Stimulated activated CD8-positive, alpha-beta memory T cell treated with anti-CD3 and anti-CD28 coated beads, Interleukin-4, amount 100 ng/mL, for 1 hour (primary cell): ENCODE measurements at places on chromosomes 3 and 15.

DNA sequence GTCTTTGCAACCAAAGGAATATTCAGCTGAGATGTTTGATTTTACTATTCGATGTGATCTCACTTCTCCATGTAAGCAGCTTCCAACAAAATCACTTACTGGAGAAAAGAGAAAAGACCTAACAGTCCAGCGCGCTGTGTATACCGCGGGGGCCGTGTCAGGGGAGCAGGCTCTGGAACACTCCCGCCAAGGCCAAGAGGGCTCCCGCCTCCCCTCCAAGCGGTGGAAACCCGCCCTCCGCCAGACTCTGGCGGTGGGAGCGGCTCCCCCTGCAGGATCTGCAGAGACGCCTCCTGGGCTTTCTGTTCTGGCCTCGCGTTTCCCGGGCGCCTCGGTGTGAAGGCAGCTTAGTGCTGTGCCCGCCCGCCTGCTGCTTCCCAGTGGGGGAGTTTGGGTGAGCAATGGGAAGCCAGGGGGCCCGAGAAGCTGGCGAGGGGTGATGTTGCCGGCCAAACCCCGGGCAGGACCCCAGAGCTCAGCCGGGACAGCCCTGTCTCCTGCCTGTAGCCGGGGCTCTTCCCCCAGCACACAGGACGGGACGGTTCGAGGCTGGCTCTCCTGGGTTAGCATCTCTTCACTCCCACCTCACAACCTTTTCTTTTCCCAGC, 36.3 kb downstream of the CHST14 start:
- DNase-seq, result no peak

GRCh38 chr15:90035095-90035839, 34.1 kb downstream of the ZNF710 start:
- DNase-seq, result no peak

DNA sequence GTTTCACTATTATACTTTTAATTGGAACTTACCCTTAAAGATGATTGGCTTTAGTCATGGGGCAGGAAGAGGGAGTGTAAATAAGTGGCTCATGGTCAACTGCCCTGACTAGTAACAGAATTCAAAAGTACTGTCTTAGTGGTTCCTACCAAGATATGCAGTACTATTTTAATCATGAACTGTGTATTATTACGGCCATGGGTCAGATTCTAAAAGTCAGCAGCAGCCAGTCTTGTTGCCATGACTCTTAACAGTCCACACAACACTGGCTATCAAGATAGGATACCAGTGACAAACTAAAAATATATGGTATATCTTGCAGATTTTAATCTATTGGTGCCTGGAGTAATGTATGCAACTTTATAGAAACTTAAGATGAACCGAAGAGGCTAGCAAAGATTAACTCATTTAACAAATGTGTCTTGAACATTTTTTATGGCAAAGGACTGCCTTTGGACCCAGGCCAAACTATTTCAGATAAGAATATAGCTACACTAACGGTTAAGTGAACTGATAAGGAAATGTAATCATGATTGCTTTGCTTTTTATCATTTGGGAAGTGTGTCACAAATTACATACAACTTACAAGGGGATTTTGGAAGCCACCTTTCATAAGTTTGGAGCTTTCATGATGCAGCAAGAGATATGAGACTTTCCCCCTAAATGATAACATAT, 163.7 kb downstream of the TCF12 start:
- no peak for DNase-seq

DNA sequence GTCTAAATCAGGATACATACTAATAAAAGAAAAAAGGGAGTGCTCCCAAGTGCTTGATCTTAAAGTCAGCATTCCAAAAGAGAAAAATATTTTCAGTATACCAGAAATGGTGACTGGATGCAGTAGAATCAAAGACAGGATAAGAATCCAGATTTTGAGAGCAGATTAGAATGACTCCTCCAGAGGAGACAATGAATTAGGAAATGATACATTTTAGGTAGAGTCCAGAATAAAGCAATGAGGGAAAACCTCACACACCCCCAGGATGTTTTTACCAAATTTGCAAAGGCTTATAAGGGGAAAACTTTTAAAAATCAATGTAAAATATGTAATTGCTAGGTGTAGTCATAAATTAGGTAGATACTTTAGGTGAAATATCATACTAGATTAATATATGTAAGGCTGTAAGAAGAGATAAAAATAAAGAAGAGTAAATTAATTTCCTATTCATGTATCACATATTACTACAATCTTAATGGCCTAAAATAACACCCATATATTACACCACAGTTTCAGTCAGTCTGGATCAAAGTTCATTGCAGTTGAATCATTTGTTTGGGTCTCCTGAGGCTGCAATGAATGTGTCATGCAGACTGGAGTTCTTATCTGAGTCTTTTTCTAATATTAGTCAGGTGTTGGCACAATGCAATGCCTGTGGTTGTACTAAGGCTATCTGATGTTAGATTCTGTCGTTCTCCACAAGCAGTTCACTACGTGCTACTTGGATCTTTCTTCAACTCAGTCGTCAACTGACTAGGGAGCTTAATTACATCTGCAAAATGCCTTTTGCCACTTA, 547.8 kb upstream of the EPHA6 start:
- no peak for DNase-seq

DNA sequence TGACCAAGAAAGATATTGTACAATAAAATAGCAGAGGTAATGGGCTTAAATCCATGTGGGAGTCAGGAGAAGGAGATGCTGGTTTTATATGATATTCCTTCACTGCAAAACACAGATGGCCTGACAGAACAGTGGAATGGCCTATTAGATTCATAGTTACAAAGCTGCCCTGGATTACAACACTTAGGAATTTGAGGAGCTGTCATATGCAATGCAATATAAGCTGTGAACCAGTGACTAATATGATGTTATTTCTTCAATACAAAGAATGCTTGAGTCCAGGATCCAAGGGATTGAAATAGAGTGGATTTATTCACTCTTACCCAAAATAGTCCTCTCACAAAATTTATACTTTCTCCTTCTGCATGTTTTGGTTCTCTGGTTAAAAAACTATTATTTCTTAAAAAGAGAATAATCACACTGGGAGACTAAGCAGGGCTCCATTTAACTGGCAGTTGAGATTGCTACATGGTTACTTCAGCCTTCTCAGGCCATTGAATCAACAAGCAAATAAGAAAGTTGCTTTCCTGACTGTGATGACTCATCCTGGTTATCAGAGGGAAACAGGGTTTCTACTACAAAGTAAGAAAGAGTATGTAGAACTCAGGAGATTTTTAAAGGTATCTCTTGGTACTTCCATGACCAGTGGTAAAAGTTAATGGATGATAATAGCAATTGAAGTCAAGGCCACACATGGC, 79.8 kb upstream of the ZPLD1 start:
- DNase-seq, result no peak

DNA sequence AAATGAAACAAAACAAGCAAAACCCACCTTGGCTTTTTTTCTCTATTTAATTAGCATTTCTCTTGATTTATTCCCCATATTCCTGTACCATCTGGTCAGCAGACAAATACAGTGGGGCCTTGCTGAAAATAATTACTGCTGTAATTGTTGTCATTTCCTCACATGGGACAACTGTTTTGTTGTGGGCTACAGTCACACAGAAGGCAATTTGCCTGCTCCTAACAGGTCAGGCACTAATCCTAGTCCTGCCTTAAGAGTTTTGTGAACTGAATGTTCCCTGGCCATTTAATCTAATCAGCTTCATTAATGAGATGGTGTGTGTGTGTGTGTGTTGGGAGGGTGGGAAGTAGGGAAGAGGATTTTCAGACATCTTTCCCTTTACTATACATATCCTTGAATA, 11.6 kb downstream of the TRPC1 start:
- DNase-seq, result no peak

GRCh38 chr3:181998828-181999227, 287.1 kb downstream of the SOX2 start:
- no peak for DNase-seq

- DNase-seq, result no peak
Measured at GRCh38 chr3:103968751-103969150, 1398.0 kb upstream of the ALCAM start.

- DNase-seq, result peak; percentile 32
Measured at GRCh38 chr3:185983495-185984141, 45.8 kb upstream of the TRA2B start.

- DNase-seq, result no peak
Measured at GRCh38 chr3:132245552-132246142, 71.6 kb upstream of the ACP3 start.

DNA sequence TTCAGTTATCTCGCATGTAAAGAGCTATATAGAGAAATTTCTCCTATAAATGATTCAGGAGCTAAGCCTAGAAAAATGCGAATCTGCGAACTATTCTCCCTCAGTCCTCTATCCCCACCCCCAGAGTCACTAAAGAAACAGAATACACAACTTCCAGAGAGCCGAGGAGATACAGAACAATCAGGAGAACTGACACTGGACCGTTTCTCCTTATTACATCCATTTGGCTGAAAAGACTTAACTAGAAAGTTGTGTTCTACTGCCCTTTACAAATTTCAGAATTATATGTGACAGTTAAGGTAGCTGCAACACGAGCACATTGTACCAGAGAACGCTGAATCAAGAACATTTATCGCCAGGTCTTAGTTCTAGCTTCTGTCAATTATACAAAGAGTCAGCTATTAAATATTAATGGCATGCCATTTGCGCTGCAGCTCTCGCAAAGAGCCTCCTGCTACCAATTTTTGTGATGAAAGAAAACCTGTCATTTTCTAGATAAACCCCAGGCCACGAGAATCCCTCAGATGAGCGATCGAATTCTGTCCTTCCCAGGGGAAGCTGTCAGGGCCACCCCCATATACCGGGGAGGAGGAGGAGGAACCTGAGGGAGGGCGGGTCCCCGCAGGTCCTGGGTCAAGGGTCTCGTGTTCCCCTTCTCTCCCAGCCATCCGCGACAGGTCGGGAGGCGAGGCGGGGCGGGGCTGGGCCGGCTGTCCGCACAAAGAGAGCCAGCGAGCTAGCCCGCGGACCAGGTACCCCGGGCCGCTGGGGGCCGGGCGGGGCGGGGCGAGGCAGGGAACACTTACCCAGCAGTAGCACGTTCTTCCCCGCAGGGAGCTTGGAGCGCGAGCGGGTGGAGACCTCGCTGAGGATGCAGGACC, 878 bp downstream of the DYNC1LI1 start:
- DNase-seq, result peak; percentile 5

DNA sequence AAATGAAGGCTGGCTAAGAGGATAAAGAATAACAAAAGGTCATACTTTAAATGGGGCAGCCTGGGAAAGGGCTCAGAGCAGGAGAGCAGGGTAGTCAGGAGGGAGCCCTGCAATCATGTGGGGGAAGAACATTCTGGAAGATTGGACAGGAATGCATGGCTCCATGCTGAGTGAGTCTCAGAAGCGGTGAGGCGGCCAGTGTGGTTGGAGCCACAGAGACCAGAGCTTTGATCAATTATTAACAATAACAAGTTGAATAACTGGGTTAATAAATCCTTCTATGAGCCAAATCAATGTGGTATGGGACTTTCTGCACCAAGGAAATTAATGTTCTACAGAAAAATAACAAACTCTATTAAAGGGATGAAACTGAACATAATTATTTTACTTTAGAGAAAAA, 57.9 kb upstream of the DCUN1D1 start:
- no peak for DNase-seq

DNA sequence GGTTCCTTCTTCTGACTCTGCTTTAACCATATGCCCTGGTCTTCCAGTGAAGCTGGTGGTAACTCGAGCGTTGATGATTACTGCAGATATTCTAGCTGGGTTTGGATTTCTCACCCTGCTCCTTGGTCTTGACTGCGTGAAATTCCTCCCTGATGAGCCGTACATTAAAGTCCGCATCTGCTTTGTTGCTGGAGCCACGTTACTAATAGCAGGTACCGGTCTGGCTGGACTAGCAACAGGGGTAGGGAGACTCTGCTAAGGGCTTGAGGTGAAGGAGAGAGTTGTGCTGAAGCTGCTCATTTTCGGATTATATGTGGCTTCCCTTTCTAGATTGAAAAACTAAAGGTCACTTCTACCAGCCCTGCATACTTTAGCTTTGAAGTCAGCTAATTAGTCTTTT, 16.8 kb downstream of the CLDN16 start:
- no peak for DNase-seq

GRCh38 chr3:41102053-41102556, 97.2 kb upstream of the CTNNB1 start:
- DNase-seq, result no peak

DNA sequence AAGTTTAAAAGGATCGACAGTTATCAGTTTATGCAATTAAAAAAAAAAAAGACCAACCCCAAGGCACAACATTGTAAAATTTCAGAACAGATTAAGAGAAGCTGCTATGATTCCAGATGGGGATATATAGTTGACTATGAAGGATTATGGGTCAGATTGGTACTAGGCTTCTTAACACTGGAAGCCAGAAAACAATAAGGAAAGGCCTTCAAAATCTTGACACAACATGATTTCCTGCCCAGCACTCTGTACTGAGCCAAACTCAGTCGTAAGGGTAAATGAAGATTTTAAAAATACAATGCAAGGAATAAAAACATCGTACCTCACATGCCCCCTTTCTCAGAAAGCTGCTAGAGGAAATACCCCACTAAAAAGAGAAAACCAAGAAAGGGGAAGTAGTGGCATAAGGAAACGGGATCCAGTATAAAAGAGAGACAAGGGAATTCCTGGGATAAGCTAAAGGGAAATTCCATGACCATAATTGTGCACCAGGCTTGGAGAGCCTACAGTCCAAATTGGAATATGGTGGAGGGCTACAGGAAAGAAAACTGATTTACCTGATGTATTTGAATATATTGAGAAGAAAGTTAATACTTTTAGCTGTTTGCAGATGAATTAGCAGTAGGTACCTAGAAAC, 27.9 kb downstream of the PIAS1 start:
- no peak for DNase-seq

DNA sequence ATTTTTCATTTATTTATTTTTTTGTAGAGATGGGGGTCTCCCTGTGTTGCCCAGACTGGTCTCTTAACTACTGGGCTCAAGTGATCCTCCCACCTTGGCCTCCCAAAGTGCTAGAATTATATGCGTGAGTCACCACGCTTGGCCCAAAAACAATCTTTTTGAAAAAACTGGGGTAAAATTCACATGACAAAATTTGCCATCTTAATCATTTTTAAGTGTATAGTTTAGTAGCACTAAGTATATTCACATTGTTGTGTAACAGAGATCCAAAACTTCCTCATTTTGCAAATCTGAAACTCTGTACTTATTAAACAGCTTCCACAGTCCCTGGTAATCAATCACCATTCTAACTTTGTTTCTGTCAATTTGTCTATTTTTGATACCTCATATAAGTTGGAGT, 5.2 kb downstream of the SNX1 start:
- no peak for DNase-seq

- DNase-seq, result no peak
Measured at GRCh38 chr15:67967871-67968431, 86.2 kb upstream of the PIAS1 start.

- DNase-seq, result no peak
Measured at GRCh38 chr3:189584645-189585044, 46.5 kb upstream of the TP63 start.

DNA sequence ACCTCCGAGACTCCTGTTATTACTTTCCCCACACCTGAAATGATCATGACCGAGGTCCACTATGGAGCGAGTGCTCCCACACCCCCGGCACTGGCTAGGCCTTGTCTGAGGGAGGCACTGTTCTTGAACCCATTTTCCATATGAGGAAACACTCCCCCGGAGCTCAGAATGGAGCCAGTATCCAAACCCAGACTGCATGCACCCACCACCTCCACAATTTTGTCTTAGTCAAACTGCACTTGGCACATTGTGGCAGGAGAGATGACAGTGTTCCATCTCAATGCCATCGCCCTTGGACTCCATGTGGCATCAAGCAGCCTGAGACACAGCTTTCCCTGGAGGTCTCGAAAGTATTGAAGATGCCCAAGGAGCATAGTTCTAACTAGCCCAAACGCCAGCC, 154.1 kb downstream of the NUP210 start:
- no peak for DNase-seq

- no peak for DNase-seq
Measured at GRCh38 chr3:97949743-97950142, 22.5 kb downstream of the RIOX2 start.
